ENCODE measurements at places on chromosomes 1 and 21. TPM values are rescaled to one million over a fixed set of nuclear protein-coding genes. Genes with fewer than 3 reads are reported as not detected.

The CRP gene
- 0.09 TPM for total RNA-seq

The CPTP gene
- 11.4 TPM for total RNA-seq

The AMY2A gene
- not detected for total RNA-seq

The COL9A2 gene
- 0.09 TPM for total RNA-seq

The S100A13 gene
- 216 TPM for total RNA-seq

The COL6A1 gene
- 55.0 TPM for total RNA-seq

The MTARC2 gene
- 12.7 TPM for total RNA-seq

The PPIH gene
- total RNA-seq: 28.7 TPM

The ATAD3C gene
- under 0.01 TPM for total RNA-seq

The LMOD1 gene
- 1.2 TPM for total RNA-seq

The IL20 gene
- not detected for total RNA-seq

The RAD54L gene
- 3.8 TPM for total RNA-seq

The NHLH1 gene
- not detected for total RNA-seq

The KRTAP12-2 gene
- total RNA-seq: not detected

Measured in endothelial cell of coronary artery (primary cell).